ENCODE measurements at places on chromosomes 5 and 9.
A peak's percentile ranks its signal among the peaks of the same experiment; 100 is the strongest.

GRCh38 chr9:70468291-70468690, 53.8 kb upstream of the KLF9 start:
- H3K4me1 ChIP-seq, result no peaks in the 10 kb centered on the region
- no peaks in the 10 kb centered on the region for H3K27me3 ChIP-seq

GRCh38 chr5:150522504-150523414, 14.8 kb downstream of the NDST1 start:
- H3K4me1 ChIP-seq, result no peaks in the 10 kb centered on the region
- DNase-seq, result no peak
- peaks cover under 1% of the 10 kb centered on the region for H3K27me3 ChIP-seq

GRCh38 chr5:147403651-147404640, 105.9 kb downstream of the DPYSL3 start:
- DNase-seq, result no peak
- H3K4me1 ChIP-seq, result no peaks in the 10 kb centered on the region
- no peaks in the 10 kb centered on the region for H3K27me3 ChIP-seq
- no peak overlapping the region for H3K27ac ChIP-seq
- H3K4me3 ChIP-seq, result no peak overlapping the region
- no peaks in the 10 kb centered on the region for H3K36me3 ChIP-seq

DNA sequence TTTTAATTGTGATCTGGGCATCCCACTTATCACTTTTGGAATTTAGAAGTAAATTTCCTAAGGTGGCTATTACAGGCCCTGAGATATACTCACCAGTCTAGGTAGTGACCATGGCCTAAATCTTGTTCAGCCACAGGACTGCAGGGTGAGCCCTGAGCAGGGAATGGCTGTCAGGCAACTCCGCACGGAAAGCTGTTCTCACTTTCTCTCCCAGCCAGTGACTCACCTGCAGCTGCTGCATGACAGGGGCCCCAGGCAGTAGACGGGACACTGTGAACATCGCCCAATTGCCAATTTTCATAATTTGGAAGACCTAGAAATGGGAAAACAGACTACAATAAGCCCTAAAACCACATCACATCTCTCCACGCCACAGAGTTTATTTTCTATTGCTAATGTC, 69.6 kb upstream of the TAF1L start:
- DNase-seq, result no peak
- no peak overlapping the region for H3K4me3 ChIP-seq
- no peaks in the 10 kb centered on the region for H3K4me1 ChIP-seq
- no peaks in the 10 kb centered on the region for H3K36me3 ChIP-seq

GRCh38 chr9:124251605-124252378, 6.0 kb upstream of the NEK6 start:
- H3K4me3 ChIP-seq, result no peak overlapping the region
- H3K36me3 ChIP-seq, result no peaks in the 10 kb centered on the region
- no peaks in the 10 kb centered on the region for H3K4me1 ChIP-seq

DNA sequence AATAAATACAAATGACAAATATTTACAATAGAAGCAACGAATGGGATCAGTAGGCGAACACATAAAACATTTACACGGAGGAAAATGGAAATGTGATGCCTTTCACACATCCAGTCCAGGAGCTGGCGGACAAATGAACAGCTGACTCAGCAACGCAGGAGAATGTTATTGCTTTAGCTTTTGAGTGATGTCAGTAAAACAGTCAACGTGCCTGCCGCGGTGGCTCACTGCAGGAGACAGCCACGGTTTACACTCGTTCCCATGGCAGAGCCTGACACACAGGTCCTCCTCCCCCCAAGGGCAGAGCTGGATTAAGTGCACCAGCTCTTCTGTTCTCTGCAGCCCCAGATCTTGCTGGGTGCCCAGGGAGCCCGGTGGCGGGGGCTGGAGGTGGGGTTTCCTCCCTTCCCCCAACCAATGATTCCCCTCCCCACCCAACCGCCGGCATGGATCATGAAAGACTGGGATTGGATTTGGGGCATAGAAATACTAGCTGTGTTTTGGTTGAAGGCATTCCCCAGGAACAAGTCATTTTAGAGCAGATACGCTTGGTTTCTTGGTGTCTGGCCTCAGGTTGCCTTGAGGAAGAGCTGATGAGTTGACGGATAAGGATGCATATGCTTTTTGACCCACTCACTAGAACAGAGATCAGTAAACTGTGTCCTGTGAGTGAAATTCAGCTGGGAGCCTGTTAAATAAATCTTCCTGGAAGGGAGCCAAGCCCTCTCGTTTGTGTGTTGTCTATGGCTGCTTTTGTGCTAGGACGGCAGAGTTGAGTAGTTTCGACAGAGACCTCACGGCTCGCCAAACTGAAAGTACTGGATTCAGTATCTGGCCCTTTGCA, 12.5 kb downstream of the STC2 start:
- peaks cover 29% of the 10 kb centered on the region for H3K27me3 ChIP-seq
- no peak for DNase-seq
- H3K4me3 ChIP-seq, result no peak overlapping the region
- H3K4me1 ChIP-seq, result no peaks in the 10 kb centered on the region
- H3K27ac ChIP-seq, result no peak overlapping the region

DNA sequence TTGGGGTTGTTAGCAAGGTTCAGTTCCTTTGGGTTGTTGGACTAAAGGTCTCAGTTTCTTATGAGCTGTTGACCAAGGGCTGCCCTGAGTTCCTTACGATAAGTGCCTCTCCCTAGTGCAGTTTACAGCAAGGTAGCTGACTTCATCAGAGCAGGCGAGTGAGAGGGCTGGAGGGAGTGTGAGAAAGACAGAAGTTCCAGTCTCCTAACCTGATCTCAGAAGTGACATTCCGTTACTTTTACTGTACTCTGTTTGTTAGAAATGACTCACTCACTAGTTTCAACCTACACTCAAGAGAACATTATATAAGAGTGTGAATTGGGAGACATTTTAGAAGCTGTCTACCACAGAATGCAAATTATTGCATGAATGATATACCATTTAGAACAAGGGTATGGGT, 21.2 kb upstream of the IL31RA start:
- H3K4me1 ChIP-seq, result no peaks in the 10 kb centered on the region
- no peak for DNase-seq
- no peak overlapping the region for H3K27ac ChIP-seq
- H3K27me3 ChIP-seq, result no peaks in the 10 kb centered on the region
- H3K4me3 ChIP-seq, result no peak overlapping the region
- no peaks in the 10 kb centered on the region for H3K36me3 ChIP-seq

DNA sequence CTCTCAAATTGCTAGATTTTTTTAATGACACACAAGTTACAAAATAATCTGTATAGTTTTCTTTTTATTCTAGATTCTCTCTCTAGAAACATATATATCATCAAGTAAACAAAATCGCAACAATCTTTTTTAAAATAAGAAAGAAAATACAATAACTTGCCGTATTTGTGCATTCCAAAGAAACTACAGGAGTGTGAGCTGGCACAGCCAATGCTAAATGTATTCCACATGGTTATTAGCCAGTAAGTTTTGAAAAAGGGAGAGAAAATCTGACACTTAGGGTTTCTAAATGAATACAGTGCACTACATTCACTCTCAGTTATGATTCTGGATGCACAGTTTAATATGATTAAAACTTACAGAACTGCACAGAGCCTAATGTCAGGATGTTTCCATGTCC, 117.9 kb downstream of the BNC2 start:
- DNase-seq, result no peak
- H3K4me1 ChIP-seq, result no peaks in the 10 kb centered on the region
- H3K27ac ChIP-seq, result no peak overlapping the region
- no peak overlapping the region for H3K4me3 ChIP-seq

- peaks cover 14% of the 10 kb centered on the region for H3K4me1 ChIP-seq
- DNase-seq, result peak; percentile 81
- H3K27ac ChIP-seq, result no peak overlapping the region
- no peak overlapping the region for H3K4me3 ChIP-seq
- H3K27me3 ChIP-seq, result no peaks in the 10 kb centered on the region
Measured at GRCh38 chr9:130243015-130243881, 22.3 kb upstream of the HMCN2 start.
